ENCODE measurements at places on chromosomes 1 and 21.

GRCh38 chr1:32404946-32405345 is 10.7 kb upstream of the BSDC1 start:
- DNase-seq = no peak

DNA sequence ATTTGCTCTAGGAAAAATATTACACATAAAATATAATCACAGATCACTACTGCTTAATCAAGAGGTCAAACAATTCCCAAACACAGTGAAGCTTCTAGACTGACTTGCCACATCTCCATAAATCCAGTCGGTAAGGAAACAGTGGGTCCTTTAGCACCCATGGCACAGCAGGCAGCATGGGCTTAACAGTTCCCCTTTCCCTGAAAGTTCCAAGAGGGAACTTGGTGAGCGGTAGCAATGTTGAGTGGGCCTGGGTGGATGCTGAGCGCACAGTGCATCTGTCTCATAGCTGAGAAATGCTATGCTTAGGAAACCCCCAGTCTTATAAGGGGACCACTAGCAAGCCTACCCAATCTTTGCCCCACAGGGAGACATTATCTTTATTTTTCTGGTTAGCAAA is 7.8 kb upstream of the CYB5R1 start:
- no peak for DNase-seq

GRCh38 chr1:209527993-209528717 is 55.4 kb upstream of the CAMK1G start:
- peak; percentile 60 for DNase-seq

- no peak for DNase-seq
Measured at GRCh38 chr1:40309374-40310128, 7.5 kb downstream of the COL9A2 start.

DNA sequence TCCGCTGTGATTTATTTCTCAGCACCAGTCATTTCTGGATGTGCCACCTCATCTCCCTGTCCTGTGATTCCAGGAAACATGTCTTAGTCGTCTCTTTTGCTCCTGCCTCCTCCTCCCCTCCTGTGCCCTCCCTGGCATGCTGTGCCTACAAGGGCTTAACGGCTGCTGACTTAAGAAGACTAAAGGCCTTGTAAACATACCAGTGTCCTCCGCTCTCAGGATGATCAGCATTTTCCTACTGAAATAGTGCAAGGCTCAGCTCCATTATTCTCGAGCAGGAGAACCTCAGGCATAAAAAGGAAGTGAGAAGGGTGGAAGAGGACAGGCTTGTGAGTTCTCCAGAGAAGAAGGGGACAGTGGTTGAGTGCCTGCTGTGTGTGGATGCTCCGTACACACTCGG is 61.6 kb upstream of the RUNX3 start:
- DNase-seq = no peak

DNA sequence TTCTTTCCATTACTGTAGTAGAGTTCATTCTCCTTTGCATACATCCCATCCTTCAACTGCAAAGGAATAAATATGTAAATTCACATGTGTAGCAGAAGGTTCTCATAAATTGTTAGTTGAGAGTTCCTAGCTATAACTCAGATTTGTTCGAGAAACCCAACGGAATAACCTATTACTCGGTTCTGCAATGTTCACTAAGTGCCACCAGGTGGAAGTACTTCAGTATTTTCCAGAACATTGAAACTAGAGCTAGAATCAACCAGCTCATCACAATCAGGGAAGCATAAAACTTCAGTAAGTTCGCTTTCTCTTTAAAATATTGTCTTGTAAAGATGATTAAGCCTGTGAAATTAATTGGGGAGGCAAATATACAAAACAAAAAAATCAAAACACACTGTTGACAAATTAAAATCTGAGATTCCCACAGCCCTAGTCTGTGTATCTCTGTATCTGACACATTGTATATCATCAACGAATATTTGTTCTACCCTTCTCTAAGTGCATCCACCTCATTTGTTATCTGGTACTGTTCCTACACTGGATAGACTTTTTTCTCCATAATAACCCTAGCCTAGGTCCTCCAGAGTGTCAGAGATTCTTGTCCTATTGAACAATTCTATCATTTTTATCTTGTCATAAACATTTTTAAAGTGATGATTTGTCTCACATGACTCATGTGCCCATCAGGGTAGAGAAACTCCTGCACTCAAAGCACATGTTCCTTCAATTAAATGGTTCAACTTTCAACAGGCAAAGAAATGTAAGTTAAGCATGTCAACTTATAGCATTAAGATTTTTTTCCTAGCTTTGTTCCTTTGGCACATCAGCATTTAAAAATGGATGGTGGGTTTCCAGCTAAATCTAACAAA is 31.9 kb downstream of the MROH9 start:
- peak; percentile 72 for DNase-seq

DNA sequence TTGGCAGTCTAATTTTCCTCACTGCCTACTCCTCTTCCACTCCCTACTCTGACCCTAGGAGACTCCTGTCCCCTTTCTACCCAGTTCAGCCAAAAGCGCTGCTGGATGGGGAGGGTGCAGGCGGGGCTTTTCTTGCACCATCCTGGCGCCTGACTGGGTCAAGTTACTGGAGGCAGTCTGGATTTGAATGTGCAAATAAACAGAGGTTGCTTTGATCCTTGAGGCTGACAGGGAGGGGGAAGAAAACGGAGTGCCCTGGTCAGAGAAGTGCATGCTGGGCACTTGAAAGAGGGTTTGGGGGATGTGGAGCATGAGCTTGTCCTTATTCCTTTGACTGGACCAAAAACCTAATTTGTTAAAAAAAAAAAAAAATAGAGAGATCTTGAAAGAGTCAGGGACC is 76.8 kb upstream of the SOX13 start:
- DNase-seq = no peak

GRCh38 chr1:83704350-83704749 is 294.6 kb downstream of the TTLL7 start:
- no peak for DNase-seq

GRCh38 chr1:44431861-44432260 is 26.8 kb downstream of the RNF220 start:
- no peak for DNase-seq

GRCh38 chr1:63322114-63322943 is at the start of gene FOXD3:
Gene FOXD3, plus strand, starts transcription at chr1:63322567. Its CDS starts 492 bp downstream, at chr1:63323059.
- peak; percentile 49 for DNase-seq

- no peak for DNase-seq
Measured at GRCh38 chr21:16678429-16679160, 834.2 kb upstream of the CXADR start.

DNA sequence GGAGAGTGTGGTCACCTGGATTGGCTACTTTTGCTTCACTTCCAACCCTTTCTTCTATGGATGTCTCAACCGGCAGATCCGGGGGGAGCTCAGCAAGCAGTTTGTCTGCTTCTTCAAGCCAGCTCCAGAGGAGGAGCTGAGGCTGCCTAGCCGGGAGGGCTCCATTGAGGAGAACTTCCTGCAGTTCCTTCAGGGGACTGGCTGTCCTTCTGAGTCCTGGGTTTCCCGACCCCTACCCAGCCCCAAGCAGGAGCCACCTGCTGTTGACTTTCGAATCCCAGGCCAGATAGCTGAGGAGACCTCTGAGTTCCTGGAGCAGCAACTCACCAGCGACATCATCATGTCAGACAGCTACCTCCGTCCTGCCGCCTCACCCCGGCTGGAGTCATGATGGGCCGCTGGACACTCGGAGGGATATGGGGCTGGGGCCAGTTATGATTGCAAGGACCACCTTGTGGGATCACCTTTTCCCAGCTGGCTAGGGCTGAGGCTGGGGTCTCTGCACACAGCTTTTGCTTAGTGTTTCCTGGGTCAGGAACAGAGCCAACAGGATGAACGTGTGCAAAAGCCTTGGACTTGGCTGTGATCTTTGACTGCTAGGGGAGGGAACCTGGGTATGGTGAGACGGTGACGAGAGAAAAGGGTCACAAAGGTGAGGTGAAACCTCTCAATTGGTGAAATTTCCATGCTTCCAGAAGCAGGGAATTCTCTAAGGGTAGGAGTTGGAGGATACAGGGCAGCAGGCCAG is 4.3 kb upstream of the GNAI3 start:
- DNase-seq = no peak

DNA sequence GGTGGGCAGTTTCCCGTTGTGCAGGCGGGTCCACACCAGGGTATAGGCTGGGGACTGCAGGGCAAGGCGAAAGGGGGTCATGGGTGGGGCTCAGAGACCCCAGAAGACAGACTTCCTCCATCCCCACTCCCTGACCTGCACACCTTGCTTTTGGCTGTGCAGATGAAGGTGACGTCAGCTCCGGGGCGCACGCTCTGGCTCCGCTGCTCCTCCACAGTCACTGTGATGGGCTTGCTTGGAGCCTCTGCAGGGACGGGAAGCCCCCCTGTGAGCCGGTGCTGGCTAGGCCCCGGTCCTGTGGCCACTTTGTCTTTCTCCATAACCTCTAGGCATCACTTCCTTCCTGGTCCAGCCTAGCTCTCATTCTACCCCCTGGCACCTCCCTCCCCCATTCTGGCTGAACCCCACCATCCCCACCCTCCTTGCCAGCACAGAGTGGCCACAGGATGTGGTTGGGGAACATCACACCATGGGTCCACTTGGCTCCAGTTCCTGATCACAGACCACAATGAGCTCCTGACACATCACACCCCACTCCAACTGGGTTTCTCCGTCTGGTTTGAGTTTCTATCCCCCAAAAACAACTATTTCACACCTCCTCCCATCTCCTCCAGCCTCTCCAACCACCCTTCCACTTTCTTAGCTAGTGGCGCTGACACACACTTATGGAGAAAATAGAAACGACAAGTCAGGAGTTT is 45.2 kb downstream of the LDLRAD2 start:
- peak; percentile 78 for DNase-seq

- no peak for DNase-seq
Measured at GRCh38 chr1:48002142-48002541, 5.0 kb upstream of the TRABD2B start.

DNA sequence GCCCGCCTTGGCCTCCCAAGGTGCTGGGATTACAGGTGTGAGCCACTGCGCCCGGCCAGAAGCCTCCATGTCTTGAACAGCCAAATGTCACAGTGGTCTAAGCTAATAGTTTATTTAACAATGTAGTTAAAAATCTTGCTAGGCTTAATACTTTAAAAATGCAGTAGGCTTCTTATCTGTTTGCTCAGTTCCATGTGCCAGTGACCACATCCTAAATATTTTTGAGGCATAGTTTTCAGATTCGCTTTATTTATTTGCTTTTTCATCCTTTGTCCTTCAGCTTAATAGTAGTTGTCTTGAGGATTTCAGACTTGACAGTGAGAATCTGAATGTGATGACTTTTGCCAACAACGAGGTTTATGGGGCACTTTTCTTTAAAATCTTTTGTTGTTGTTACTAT is 59.9 kb upstream of the PRRX1 start:
- DNase-seq = no peak

- DNase-seq = no peak
Measured at GRCh38 chr1:207405814-207406213, 48.3 kb upstream of the CR2 start.

- peak; percentile 92 for DNase-seq
Measured at GRCh38 chr1:45892068-45892785, 88.8 kb downstream of the MAST2 start.

- no peak for DNase-seq
Measured at GRCh38 chr21:15857740-15858139, 128.0 kb downstream of the USP25 start.

GRCh38 chr1:116345843-116346242 is 27.2 kb upstream of the ATP1A1 start:
- no peak for DNase-seq

- no peak for DNase-seq
Measured at GRCh38 chr1:147736883-147737282, 23.5 kb downstream of the GJA5 start.

DNA sequence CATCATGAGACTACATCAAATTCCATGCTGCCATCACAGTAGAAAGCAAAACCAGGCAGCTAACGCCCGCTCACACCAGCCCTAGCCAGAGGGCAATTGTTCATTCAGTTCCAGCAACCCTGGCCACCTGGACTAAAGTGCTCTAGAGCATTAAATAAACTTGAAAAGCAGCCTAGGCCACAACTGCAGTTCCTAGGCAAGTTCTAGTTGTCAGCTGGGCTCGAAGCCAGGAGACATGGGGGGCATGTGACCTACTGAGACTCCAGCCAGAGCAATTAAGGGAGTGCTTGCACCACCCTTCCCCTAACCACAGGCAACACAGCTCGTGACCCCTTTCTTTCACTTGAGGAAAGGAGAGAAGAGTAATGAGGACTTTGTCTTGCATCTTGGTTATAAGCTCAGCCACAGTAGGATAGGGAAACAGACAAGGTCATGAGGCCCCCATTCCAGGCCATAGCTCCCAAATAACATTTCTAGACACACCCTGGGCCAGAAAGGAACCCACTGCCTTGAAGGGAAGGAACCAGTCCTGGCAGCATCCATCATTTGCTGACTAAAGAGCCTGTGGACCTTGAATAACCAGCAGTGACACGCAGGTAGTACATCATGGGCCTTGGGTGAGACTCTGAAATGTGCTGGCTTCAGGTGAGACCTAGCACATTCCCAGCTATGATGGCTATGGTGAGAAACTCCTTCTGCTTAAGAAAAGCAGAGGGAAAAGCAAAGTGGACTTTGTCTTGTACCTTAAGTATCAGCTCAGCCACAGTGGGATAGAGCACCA is 77.0 kb downstream of the ZZZ3 start:
- peak; percentile 70 for DNase-seq

DNA sequence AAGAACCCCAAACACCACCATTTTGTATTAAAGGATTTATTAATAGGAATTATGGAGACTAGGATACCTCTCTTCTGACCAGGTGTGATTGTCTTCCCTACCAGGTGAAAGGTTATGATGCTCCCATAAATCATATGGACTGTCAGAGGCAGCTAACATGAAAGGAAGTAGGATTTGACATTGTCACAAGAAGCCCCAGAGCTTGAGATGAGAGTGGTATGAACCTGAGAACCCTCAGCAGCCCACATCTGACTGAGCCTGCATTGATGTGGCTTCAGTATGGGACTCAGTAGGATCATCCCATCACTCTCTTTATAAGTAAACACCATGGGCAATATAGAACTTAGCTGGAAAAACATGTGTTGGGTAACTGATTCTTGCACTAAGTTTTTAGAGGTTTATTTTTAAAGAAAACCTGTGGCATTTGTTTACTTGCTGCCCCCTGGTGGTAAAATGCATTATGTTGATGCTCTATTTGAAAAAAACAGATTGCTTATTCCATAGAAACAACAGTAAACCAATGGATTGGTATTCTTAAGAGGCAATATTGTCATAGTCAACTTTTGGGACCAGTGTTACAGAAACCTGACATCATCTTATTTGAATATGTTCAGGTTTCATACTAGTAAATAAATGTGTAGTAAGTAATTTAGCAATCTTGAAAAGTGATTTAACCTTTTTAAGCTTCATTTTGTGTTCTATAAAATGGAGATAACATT is 16.6 kb upstream of the CACYBP start:
- DNase-seq = peak; percentile 67

DNA sequence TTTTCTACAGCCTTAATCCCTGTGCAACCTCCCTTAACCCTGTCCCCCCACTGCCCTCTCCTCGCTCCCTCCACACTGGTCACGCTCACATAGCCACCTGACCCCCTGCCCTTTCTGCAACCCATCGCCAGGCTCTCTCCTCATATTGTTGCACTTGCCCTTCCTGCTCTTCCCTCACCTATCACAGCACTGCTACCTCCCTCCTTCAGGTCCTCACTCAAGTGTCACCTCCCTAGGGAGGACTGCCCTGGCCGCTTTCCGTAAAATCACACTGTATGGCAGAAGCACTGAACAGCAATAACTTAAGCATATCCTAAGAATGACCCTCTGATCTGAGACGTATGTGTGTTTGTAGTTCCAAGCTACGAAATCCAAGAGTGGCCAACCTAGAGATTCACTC is 406.0 kb downstream of the SIPA1L2 start:
- no peak for DNase-seq
